ENCODE measurements at places on chromosomes 12 and 14.

DNA sequence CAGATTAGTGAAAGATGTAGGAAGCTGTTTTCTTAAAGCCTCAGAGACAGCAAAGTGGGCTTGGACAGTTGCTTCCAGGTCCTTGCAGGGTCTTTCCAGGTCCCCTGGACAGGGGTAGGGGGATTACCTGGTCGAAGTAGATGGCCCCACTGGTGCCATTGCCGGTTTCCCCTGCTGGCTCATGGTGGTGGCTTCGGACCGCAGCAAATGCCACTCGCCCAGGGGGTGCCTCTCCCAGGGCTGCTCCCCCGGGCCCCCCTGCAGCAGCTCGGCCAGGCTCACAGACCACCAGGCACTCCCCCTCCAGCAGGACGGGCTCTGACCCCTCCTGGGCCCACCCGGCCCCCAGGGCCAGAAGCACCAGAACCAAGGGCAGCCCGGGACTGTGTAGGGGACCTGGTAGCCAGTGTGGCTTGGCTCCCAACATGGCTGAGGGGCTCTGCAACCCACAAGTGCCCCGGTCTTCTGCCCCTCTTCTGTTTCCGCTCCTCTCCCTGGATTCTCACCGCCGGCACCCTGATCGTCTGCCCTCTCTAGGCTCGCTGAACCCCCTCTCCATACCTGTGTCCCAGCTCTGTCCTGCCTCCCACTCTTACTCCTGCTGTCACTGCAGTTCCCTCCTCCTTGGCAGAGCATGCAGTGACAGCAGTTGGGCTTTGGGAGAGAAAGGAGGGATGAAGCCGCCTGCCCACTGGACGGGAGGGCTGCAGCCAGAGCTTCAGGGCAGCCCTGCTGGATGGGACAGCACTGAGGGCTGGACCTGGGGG lies 657 bp downstream of the CBLN3 start:
- DNase-seq: no peak

GRCh38 chr12:49882851-49883464 lies 20.7 kb downstream of the FAIM2 start:
- no peak for DNase-seq

DNA sequence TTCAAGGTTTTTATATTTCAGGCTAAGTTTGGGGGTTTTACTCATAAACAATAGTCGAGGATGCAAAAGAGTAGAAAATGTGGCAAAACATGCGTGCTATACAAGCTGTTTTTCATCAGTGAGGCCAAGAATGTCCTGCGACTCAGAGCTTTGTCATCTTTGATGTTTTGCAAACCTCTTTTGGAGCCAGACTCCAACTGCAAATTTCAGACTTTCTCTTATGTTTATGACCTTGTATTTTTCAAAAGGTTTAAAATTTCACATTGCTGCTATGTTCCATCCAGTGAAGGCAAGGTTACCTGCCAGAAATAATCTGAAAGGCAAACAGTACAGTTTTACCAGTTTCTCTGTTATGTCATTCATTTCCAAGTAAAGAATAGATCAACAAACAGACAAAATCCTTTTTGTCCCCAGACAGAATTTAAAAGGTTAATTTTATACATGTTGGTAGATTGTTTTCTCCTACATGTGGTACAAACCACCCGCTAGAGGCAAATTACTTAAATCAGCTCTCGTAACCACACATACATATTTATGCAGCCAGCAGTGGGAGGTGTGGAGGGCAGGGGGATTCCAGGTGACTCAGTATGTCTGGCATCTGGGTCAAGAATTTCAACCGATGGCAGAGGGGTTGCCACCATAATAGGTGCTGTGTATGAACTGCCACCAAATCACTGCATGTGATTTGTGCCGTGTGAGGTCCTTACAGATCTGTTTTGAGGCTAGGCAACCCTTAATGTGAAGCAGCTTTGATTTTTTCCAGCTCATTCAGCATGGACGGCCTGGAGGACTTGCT lies 119.8 kb upstream of the CPM start:
- DNase-seq: peak; percentile 59

DNA sequence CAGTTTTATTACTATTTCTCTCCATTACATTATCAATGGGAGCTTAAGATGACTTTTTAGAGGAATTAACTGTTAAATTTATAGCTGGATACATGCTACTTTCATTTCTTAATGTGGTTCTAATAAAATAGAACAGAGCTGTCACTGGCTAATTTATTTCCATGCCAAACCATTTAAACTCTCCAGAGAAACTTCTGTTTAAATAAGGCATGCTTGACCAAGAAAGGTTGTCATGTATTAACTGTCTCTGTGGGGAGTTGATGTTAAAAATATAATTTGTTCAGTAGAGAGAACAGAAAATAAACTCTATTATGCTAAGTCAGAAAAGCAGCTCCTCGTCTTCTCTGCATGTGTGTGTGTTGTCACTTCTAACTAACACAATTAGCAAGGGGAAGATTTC lies 447.4 kb downstream of the SLC16A7 start:
- no peak for DNase-seq

GRCh38 chr12:27937768-27938167 lies 34.8 kb downstream of the PTHLH start:
- DNase-seq: no peak

DNA sequence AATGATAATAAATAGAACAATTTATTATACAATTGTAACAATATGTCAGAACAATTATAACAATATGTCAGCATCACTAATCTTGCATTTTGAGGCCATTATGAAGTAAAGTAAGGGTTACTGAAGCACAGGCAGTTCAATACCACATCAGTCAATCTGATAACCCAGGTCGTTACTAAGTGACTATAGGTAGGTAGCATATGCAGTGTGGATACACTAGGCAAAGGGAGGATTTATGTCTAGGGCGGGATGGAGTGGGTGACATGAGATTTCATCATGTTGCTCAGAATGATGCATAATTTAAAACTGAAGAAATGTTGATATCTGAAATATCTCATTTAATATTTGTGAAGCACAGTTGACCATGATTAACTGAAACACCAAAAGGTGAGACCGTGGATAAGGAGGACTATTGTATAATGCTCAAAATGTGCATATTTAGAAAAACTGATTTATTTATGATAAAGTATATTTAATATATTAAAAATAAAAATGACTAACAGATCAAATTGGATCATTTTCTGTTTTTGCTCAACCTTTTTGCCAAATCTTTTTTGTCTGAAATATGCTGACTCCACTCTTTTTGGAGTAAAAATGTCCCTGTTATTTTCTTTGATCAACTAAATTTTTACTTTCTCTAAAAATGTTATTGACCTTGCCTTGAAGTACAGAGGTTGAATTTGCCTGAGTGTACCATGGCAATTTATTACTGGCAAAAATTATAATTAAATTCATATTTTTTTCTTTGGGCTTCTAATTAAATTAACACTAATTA lies 1189.4 kb upstream of the USP15 start:
- DNase-seq: no peak

- no peak for DNase-seq
Measured at GRCh38 chr12:53051058-53051880, 1.4 kb downstream of the TNS2 start.

GRCh38 chr14:67483579-67484285 lies 4.8 kb downstream of the TMEM229B start:
- DNase-seq: no peak

GRCh38 chr14:56514663-56515371 lies 64.8 kb upstream of the TMEM260 start:
- DNase-seq: no peak

- no peak for DNase-seq
Measured at GRCh38 chr12:133233006-133233405, 2.7 kb downstream of the ANHX start.

GRCh38 chr12:46459861-46460545 lies 87.4 kb upstream of the SLC38A2 start:
- DNase-seq: no peak

- no peak for DNase-seq
Measured at GRCh38 chr12:108800591-108800990, 56.8 kb downstream of the SSH1 start.

GRCh38 chr12:104707194-104707593 lies 250.4 kb downstream of the CHST11 start:
- no peak for DNase-seq

GRCh38 chr14:44372807-44373489 lies 134.1 kb downstream of the FSCB start:
- no peak for DNase-seq

DNA sequence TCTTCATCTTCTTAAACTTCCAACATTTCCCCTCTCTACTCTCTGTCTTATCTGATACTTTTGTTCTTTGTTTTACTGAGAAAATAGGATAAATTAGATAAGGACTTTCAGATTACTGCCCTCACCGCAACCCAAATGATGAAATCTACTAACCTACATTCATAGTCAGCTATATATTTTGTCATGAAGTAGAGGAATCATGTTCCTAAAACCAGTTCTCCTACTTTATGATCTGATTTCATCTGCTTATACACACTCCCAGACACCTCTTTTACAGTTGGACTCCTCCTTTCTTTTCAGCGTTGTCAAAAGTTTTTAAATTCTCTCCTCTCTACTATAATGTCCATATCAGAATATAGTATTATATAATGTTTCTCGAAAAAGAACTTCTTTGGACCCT lies 29.7 kb downstream of the MGAT4C start:
- no peak for DNase-seq

- DNase-seq: no peak
Measured at GRCh38 chr14:30330033-30330432, 228.9 kb upstream of the G2E3 start.

- no peak for DNase-seq
Measured at GRCh38 chr14:76920331-76921087, 94.3 kb downstream of the LRRC74A start.

DNA sequence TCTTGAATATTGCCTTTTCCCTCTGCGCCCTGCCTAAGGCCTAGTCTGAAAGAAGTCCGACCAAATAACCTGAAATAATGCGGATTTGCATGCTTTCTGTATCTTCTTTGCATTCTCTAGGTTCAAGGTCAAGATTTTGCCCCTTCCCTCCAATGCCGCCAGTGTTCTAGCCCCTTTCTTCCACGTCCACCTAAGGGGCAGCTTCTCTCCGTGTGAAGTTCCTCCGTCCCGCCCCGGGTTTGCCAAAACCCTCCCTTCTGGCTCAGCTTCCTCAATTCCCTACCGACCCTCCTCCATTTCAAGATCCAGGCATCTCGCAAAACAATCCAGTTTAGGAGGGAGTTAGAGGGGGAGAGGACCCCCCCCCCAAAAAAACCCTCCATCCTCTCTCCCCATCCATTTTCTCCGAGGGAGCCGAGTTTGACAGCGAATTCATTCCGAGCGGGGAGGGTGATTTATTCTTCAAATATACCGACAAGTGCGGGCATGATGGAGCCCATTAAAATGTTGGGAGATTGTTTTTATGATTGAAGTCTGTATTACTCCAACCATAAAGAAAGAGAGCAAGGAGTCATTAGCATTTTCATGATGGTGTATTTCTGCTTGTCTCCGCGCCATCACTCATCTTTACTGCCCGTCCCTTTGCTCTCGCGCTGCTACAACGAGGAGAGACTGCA lies 20.9 kb upstream of the ATP5MC2 start:
- no peak for DNase-seq

DNA sequence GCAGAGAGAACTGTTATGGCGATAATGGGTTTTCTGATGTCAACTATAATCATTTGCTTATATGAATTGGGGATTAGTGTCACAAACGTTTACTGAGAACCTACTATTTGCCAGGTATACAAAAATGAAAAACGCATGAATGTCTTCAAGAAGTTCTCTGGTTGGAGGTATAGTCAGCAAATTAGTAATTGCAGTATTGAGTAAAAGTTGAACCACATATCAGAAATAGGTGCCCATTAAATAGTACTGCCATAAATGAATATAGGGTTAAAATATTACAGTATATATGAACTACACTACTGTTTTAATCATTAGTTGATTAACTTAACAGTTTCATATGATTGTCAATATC lies 60.0 kb downstream of the PTPRB start:
- no peak for DNase-seq

DNA sequence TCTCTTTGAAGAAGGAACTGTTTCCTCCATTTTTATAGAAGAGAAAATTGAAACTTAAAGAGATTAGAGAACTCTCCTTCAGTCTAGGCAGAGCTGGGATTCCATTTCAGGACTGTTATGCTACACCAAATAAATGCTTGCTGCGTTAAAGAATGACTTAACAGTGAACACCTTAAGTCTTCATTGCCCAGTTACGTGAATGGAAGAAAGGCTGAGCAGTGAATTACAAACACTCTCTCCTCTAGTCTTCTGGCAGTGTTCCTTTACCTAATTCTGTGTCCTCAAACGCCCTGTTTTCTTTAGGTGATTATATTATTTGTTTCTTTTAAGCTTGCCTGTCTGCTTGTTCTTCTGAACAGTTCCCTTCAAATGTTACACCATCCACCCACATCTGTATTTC lies 59.7 kb downstream of the RCOR1 start:
- no peak for DNase-seq

DNA sequence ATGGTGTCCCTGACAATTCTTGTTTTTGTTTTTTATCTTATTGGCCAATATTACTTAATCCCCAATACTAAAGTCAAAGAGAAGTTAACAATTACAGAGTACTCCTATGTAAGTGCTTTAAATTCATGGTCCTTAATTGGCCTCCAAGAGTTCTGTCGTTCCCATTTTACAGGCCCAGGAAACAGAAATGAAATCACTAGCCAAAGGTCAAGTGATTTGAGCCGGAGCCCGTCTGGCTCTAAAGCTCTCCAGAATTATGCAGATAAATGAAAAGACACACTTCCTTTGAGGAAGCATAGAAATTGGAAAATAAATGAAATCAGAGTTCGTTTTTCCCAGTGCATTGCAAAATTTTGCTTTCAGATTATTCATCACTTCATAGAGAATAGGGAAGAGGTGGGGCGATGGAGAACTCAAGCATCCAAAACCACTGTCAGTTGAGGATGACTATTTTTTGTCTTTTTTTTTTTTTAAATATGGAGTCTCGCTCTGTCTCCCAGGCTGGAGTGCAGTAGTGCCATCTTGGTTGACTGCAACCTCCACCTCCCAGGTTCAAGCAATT lies 78.5 kb downstream of the MAP1LC3B2 start:
- no peak for DNase-seq

DNA sequence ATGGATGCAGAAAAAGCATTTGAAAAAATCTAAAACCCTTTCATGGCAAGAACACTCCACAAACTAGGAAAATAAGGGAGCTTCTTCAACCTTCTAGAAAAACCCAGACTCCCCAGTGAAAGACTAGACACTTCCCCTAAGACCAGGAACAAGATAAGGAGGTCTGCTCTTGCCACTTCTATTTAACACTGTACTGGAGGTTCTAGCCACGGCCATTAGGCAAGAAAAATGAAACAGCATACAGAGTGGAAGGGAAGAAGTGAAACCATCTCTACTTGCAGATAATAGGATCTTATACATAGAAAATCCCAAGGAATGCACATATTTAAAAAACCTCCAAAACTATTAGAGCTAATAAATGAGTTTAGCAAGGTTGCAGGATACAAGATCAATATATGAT lies 42.3 kb downstream of the CHGA start:
- no peak for DNase-seq

DNA sequence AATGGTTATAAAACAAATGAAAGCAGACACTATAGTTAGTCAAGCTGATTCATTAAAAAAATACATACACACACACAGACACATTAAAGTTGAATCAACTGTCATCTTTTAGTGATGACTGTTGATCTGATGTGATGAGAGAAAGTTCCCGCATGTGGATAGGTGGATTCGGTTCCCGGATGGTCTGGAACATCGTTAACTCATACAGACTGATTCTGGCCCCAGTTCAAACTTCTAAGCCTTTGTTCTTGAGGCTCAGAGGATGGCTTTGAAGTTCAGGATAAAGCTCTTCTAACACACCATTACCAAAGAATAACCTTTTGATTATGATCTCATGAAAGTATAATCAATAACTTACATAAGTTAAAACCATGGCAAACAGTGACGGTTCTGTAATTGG lies 27.5 kb downstream of the WIF1 start:
- DNase-seq: no peak

- no peak for DNase-seq
Measured at GRCh38 chr14:30518867-30519560, 39.9 kb upstream of the G2E3 start.

Measured in fibroblast of the conjunctiva (primary cell).